ENCODE measurements at places on chromosomes 13 and 19. TPM values are rescaled to one million over a fixed set of nuclear protein-coding genes. Genes with fewer than 3 reads are reported as not detected.

Gene LAIR1
- total RNA-seq, result 1.6 TPM

Gene RASA3
- 12.6 TPM for total RNA-seq

Gene CCNA1
- 10.2 TPM for total RNA-seq

Gene RNF17
- 3.3 TPM for total RNA-seq

Gene LILRA6
- under 0.01 TPM for total RNA-seq

Gene KLK4
- total RNA-seq, result not detected

Gene DIRAS1
- total RNA-seq, result 20.8 TPM

All from frontal cortex (tissue), 4 donors.